Hematopoietic multipotent progenitor cell treated with erythropoietin and hydrocortisone succinate and interleukin-3 and kit ligand, for 15 days (in vitro differentiated cells): ENCODE measurements at places on chromosomes 3 and 15.

- no peak for DNase-seq
These were observed 25.2 kb downstream of the UBE2E1 start for GRCh38 chr3:23830869-23831484.

DNA sequence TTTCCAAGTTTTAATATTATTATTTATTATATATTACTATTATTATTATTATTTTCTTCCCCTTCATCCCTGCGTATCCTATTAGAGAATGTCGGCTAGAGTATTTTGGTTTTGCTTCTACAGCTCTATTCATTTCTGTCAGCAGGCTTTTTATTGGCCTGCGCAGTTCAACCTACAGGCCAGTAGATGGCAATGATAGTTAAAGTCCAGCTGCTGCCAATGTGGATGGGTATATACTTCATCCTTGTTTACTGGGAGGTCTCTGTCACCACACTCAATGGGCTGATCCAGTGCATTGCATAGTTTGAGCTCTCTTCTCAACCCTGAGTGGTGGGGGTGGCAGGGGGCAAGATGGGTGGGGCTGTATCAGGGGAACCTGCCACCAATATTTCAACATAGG, 799.8 kb downstream of the NSUN3 start:
- no peak for DNase-seq

DNA sequence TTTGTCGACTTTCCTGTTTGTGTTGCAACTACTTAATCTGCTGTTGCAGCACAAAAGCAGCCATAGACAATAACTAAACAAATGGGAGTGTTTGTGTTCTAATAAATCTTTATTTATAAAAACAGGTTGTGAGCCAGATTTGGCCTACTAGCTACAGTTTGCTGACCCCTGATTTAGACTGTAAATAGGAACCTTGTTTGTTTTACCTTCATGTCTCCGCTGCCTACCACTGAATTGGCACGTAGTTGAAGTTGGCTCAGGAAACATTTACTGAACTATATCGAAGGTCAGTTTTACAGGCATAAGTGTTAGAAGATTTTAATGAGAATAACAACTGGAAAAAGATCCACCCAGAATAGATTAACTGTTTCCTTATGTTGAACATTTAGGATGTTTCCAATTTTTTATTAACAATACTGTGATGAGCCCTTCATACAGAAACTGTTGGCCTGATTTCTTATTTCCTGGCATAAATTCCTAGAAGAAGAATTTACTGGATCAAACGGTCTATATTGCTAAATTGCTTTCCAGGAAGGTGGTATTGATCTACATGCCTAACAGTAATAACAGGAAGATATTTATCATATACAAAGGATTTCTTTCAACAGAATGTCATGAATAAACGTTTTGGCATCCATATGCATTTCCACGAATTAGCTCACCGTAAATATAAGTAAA, 156.2 kb upstream of the NR2E3 start:
- no peak for DNase-seq

DNA sequence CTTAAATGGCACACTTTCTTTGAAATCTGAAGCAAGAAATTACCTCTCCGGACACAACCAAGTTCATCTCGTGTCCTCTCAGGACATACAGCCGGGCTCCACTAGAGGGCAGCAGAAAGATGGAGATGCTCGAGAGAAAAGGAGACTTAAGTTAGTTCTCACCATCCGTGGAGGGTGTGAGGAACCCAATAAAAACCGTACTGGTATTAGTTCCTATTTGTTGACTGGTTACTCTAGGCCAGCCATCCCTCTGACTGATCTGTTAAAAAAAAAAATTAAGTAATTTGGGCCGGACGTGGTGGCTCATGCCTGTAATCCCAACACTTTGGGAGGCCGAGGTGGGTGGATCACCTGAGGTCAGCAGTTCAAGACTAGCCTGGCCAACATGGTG, 7.9 kb upstream of the CYP11A1 start:
- DNase-seq: peak; percentile 86

GRCh38 chr3:40637906-40638305, 113.1 kb downstream of the ZNF621 start:
- DNase-seq: no peak

GRCh38 chr15:90729261-90729660, 12.1 kb downstream of the BLM start:
- no peak for DNase-seq

GRCh38 chr3:36232797-36233489, 147.4 kb upstream of the STAC start:
- no peak for DNase-seq

DNA sequence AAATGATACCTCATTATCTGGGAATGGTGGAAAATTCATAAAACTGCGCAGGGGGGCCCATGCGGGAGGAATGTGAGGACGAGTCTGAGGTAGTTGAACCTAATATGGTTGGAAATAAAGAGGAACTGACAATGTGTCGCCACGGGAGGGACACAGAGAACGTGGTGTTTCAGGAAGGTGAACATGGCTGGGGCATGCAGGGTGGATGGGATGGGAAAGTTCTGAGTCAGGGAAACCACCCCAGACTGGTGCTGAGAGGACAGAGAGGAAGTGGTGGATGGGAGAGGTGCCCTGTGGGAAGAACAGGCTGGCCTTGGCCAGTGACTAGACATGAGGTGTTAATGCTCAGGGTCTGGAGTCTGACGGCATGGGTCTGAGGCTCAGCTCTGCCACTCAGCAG, 137.1 kb upstream of the WNT5A start:
- no peak for DNase-seq

- no peak for DNase-seq
These were observed 22.6 kb downstream of the MKRN2OS start for GRCh38 chr3:12522721-12523120.

GRCh38 chr3:32842987-32843386, 25.2 kb downstream of the TRIM71 start:
- DNase-seq: no peak

GRCh38 chr3:183558495-183558894, 3.0 kb upstream of the KLHL6 start:
- DNase-seq: no peak

- DNase-seq: no peak
These were observed 104.5 kb downstream of the SST start for GRCh38 chr3:187565701-187566100.

DNA sequence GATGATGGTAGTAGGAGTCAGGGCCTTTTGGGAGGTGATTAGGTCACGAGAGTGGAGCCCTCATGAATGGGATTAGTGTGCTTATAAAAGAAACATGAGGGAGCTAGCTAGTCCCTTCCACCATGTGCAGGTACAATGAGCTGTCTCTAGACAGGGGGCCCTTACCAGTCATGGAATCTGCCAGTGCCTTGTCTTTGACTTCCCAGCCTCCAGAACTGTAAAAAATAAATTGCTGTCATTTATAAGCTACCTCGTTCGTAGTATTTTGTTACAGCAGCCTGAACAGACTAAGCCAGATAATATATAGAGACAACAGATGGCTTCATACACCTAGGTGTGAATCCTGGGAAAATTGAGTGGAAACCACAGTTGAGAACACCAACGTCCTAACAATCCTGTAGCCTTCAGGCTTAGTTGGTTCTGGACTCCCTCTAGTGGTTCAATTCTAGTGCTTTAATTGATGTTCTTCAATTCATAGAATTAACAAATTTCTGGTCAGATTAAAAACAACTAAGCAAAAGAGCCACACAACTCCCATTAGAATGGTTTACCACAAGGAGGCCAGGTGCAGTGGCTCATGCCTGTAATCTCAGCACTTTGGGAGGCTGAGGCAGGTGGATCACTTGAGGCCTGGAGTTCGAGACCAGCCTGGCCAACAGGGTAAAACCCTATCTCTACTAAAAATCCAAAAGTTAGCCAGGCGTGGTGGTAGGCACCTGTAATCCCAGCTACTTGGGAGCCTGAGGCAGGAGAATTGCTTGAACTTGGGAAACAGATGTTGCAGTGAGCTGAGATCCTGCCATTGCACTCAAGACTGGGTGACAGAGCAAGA, 21.3 kb upstream of the GATM start:
- peak; percentile 64 for DNase-seq

- peak; percentile 3 for DNase-seq
These were observed at the start of gene TMEM108 for GRCh38 chr3:133038089-133038730. TSS of gene TMEM108 (plus strand) at chr3:133038391.

- no peak for DNase-seq
These were observed 198.4 kb upstream of the UBE2E1 start for GRCh38 chr3:23607184-23607847.

GRCh38 chr15:66251790-66252684, 1.5 kb downstream of the MEGF11 start:
- DNase-seq: no peak

DNA sequence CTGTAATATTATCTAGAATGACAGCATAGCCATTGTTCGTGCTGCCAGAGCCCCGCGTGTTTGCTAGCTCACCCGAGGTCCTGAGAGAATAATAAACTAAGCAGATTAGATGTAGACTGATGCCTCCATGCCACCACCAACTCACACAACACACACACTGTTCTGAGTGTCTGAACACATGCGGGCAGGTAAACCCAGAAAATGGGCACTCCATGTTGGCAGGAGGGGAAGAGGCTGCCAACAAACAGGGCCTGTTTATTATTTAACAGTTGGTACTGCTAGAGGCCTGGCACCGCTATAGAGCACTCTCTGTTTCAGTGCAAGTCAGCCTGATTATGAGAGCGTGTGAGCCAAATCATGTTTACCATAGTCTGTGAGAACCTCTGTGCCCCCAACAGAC, 299.0 kb downstream of the ZBTB20 start:
- DNase-seq: no peak

DNA sequence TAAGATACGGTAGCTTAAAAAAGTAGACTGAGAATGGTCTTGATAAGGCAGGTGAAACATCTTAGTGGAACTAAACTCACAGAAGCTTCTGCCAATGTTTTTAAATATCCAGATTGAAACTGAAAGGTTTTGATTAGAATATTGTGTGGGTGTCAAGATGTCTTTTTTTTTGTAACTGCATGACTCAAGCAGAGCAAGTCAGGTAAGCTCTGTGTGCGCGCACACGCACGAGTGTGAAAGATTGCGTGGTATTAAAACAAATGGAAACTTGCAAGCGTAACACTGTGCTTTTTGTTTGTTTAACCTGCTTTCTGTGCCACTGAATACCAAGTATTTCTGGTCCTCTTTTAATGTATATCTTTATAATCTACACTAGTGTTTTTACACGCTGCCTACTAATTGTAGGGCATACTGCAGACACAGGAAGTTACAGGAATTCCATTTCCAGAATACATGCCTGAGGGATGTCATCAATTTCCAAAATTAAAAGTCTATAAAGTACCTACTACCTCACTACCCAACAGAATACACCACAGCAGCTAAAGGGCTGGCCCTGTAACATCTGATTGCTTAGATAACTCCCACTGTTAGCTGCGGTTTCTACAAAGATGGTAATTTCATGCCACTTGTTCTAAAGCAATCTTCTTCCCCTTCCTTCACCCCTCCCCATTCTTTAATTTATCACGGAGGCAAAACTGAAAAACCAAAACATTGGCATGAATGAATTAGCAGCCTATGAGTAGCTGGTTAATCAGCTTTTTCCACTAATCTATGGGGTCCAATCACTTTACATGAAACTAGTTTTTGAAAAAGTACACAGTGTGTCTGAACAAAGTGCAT, 472.8 kb downstream of the SHQ1 start:
- DNase-seq: no peak

- no peak for DNase-seq
These were observed 14.2 kb downstream of the GPR15 start for GRCh38 chr3:98545940-98546339.

DNA sequence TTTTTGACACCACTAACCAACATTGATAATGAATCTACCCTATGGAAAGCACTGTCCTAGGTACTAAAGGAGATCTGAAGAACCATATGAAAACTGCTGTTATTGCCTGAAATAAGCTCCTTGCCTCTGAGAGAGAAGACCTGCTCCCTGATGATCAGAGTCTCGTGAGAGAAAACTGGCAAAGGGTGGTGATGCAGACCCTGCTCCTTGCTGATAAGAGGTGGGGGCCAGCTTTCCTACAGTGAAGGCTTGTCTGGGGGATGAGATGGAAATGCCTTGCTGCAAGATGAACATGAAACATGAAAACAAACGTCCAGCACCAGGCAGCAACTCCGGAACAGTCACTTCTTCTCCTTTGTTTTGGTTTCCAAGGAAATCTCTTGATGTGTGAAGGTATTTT, 31.9 kb downstream of the RASGRP1 start:
- no peak for DNase-seq

DNA sequence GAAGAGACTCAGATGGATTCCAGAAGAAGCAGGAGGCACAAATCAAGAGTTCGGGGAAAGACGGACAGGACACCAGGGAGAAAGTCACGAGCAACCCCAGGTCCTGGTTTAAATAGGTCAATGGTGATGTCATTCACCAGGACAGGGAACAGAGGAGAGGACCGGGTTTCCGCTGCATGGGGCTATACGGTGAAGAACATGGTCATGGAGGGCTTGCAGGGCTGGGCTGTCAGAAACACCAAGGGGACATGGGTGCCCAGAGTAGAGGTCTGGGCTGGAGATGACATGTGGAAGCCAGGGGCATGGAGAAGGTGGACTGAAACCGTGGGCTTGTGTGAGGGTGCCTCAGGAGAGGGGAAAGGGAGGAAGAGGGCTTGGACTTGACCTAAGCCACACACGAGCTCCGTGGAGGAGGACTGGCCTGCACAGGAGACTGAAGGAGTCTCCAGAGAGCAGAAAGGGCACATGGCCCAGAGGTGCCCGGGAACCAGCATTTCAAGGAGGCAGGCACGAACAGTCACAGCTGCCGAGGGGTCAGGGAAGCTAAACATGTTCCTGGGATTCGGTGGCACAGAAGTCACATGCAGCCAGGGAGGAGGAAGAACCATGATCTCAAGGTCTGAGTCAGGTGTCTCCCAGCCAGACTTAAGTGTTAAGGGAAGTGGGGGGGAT, 54.2 kb upstream of the RPL32 start:
- no peak for DNase-seq

GRCh38 chr3:173398111-173398479, 551 bp downstream of the NLGN1 start:
- DNase-seq: no peak

GRCh38 chr3:66592016-66592761, 91.4 kb upstream of the LRIG1 start:
- no peak for DNase-seq

DNA sequence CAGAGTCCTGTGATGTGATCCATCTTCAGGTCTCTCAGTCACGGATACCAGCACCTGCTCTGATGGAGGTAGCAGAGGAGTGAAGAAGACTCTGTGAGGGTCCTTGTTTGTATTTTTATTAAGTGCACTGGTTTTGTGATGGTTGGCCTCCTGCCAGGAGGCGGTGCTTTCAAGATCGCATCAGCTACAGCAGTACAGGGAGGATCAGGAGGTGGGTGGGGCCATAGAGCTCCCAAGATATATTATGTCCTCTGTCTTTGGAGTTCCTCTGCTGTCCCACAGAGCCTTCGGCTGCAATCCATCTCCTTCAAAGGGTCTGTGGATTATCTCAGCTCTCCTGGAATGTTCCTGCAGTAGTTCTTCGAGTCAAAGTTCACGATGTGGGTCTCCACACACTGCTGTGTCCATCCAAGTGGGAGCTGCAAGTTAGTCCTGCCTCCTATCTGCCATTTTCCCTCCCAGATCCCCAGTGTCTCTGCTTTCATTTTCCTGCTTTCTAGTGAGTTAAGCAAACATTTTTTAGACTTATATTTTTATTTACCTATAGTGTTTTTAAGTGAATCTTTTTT, 54.7 kb downstream of the TM2D3 start:
- no peak for DNase-seq
